ENCODE measurements at places on chromosomes 13 and 19.

GRCh38 chr19:41936416-41936850, 8.2 kb upstream of the ERFL start:
- H3K27me3 ChIP-seq: peaks cover 12% of the 10 kb centered on the region
- H3K36me3 ChIP-seq: no peaks in the 10 kb centered on the region
- peaks cover 4% of the 10 kb centered on the region for H3K4me1 ChIP-seq
- no peak for DNase-seq
- no peak overlapping the region for H3K4me3 ChIP-seq

GRCh38 chr13:99276706-99277105, 18.5 kb upstream of the GPR18 start:
- no peaks in the 10 kb centered on the region for H3K27me3 ChIP-seq
- H3K36me3 ChIP-seq: peaks cover 2% of the 10 kb centered on the region
- H3K4me3 ChIP-seq: no peak overlapping the region
- no peak overlapping the region for H3K27ac ChIP-seq
- H3K4me1 ChIP-seq: peaks cover 42% of the 10 kb centered on the region

- no peak overlapping the region for H3K27ac ChIP-seq
- no peaks in the 10 kb centered on the region for H3K36me3 ChIP-seq
- no peak overlapping the region for H3K4me3 ChIP-seq
- H3K27me3 ChIP-seq: no peaks in the 10 kb centered on the region
- no peak for DNase-seq
Observed at GRCh38 chr13:50323440-50324065, 308.3 kb downstream of the KCNRG start.

- no peak overlapping the region for H3K4me3 ChIP-seq
- no peaks in the 10 kb centered on the region for H3K27me3 ChIP-seq
- H3K27ac ChIP-seq: no peak overlapping the region
- H3K36me3 ChIP-seq: no peaks in the 10 kb centered on the region
Observed at GRCh38 chr13:75651013-75651412, 14.9 kb downstream of the LMO7 start.

- no peaks in the 10 kb centered on the region for H3K4me1 ChIP-seq
- no peak overlapping the region for H3K4me3 ChIP-seq
- no peaks in the 10 kb centered on the region for H3K36me3 ChIP-seq
- DNase-seq: no peak
Observed at GRCh38 chr13:37995092-37995491, 125.5 kb upstream of the TRPC4 start.

Data from liver (tissue), 10 donors.